ENCODE measurements at places on chromosomes 2 and 18. TPM values are rescaled to one million over a fixed set of nuclear protein-coding genes. Genes with fewer than 3 reads are reported as not detected.
A peak's percentile ranks its signal among the peaks of the same experiment; 100 is the strongest.

GRCh38 chr2:99682275-99683060 lies 192.7 kb upstream of the REV1 start:
- no peaks in the 10 kb centered on the region for H3K36me3 ChIP-seq
- H3K4me1 ChIP-seq, result no peaks in the 10 kb centered on the region
- no peak for DNase-seq
- H3K27ac ChIP-seq, result no peak overlapping the region

DNA sequence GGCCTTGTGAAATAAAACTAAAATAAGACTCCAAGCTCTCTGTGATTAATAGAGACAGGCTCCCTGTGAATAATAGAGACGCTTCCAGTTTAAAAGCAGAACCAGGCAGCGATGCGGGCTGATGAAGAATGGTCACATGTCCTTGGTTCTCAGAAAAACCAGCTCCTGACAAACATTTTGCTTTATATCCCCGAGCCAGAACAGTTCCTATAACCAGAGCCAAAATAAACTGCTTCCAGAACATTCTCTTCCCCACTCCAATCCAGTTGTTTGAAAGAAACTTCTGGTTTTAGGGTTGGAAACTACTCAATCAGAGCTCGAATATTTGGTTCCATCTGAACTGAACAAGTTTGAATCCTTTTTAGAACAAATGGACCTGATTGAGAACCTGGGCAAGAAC lies 213.7 kb downstream of the TSN start:
- H3K27ac ChIP-seq, result no peak overlapping the region
- no peak for DNase-seq
- H3K27me3 ChIP-seq, result no peaks in the 10 kb centered on the region
- H3K4me3 ChIP-seq, result no peak overlapping the region
- no peaks in the 10 kb centered on the region for H3K4me1 ChIP-seq

DNA sequence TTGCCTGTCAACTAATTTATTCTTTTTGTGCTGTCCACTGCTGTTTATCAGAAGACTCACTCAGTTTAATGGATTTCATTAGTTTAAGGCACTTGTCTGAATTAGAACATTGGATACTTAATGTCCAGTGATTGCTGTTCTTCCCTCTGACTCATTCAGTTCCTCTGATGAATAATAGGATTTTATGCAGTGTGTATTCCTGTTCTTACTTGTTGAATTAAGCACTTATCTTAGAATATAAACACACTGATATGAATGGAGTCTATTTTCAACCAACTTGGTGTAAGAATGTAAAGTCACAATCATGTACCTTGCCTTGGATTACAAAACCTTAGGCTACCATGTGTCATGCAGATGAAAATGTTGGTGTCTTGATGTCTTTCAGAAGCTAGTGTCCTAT lies 87.0 kb upstream of the PROKR1 start:
- no peaks in the 10 kb centered on the region for H3K4me1 ChIP-seq
- H3K4me3 ChIP-seq, result no peak overlapping the region

DNA sequence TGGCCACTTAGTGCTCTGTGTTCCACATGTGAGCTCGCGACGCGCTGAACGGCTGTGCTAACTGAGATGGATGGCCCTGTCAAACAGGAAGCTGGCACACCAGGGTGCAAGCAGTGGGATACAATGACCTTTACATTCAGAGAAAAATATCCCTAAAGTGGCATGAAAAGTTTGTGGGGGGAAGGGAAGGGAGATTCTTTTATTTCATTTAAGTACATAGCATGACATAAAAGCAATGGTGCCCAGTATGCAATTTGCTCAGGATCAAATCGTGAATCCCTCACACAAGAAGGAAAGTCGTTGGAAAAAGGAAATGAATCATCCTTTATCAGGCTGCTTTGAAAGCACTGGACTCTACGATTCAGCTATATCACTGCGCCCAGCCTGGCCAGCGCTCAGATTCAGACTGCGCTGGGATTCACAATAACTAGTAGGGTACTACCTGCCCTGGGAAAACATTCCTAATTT lies 26.0 kb downstream of the SATB2 start:
- no peaks in the 10 kb centered on the region for H3K27me3 ChIP-seq
- no peak overlapping the region for H3K27ac ChIP-seq
- no peaks in the 10 kb centered on the region for H3K4me1 ChIP-seq
- no peak overlapping the region for H3K4me3 ChIP-seq
- peaks cover 5% of the 10 kb centered on the region for H3K36me3 ChIP-seq

- H3K27ac ChIP-seq, result peak overlapping the region; percentile 88
- H3K27me3 ChIP-seq, result no peaks in the 10 kb centered on the region
- H3K4me1 ChIP-seq, result peaks cover 7% of the 10 kb centered on the region
- DNase-seq, result peak; percentile 82
Observed at GRCh38 chr18:5628512-5629255, 84.9 kb upstream of the EPB41L3 start.

DNA sequence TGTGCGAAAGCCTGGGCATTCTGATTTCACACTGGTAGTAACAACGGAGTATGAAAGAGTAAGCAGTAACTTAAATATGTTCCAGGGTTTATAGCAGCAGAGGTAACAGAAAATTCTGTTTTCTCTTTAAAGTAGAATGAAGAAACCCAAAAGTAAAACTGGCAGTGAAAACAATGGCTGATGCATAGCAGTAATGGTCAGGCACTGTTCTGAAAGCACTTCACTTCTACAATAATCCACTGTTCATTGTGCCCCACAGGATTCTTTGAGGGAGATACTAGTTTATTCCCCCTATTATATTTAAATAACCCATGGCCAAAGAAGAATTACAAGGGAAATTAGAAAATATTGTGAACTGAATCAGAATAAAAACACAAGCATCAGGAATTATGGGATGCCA lies 9.3 kb upstream of the DNAJC10 start:
- no peak overlapping the region for H3K27ac ChIP-seq
- no peak overlapping the region for H3K4me3 ChIP-seq
- H3K27me3 ChIP-seq, result no peaks in the 10 kb centered on the region

- DNase-seq, result peak; percentile 70
- no peaks in the 10 kb centered on the region for H3K36me3 ChIP-seq
- H3K27me3 ChIP-seq, result no peaks in the 10 kb centered on the region
- peaks cover 37% of the 10 kb centered on the region for H3K4me1 ChIP-seq
- H3K27ac ChIP-seq, result peak overlapping the region; percentile 88
- no peak overlapping the region for H3K4me3 ChIP-seq
Observed at GRCh38 chr2:54570925-54571694, 115.0 kb downstream of the SPTBN1 start.

DNA sequence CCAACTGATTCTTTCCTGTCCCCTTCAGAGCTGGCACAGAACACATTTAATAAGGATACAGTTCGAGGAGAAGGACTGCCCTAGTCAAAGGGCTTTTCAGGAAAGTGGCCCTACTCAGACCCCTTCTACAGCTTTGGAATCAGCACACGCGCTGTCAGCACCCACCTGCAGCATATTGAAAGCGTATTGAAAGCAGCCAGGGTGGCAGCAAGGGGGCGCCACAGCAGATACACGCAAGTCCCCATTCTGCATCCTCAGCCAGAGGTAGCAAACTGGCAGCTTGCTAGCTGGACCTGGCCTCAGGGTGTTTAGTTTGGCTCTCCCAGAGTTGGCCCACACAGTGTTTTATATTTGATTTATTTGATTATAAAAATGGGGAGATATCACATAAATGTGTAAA lies 101.0 kb upstream of the NT5C1B start:
- no peak overlapping the region for H3K4me3 ChIP-seq
- DNase-seq, result no peak
- H3K27ac ChIP-seq, result no peak overlapping the region
- H3K27me3 ChIP-seq, result no peaks in the 10 kb centered on the region

DNA sequence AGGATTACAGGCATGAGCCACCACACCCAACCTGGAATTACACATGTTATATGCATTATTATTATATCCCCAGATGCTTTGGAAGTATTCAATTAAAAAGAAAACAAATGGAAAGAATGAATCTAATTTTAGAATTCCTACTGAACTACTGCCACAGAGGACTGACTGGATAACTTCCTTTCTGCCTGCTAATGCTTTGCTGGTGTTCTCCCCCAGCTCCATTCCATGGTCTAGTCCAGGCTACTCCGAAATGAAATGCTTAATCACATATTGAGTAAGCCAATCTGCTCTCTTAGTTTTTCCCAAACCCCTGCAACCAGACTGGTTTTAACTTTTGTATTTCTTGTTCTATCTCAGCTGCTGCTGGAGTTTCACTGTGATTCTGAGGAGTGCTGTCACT lies 519.1 kb downstream of the SOX11 start:
- H3K27me3 ChIP-seq, result no peaks in the 10 kb centered on the region
- no peak for DNase-seq
- no peaks in the 10 kb centered on the region for H3K36me3 ChIP-seq
- H3K27ac ChIP-seq, result no peak overlapping the region

- DNase-seq, result no peak
- no peaks in the 10 kb centered on the region for H3K36me3 ChIP-seq
- H3K4me1 ChIP-seq, result no peaks in the 10 kb centered on the region
Observed at GRCh38 chr2:161961061-161961460, 113.0 kb downstream of the DPP4 start.

- no peaks in the 10 kb centered on the region for H3K36me3 ChIP-seq
- H3K27ac ChIP-seq, result no peak overlapping the region
- H3K4me3 ChIP-seq, result no peak overlapping the region
- H3K4me1 ChIP-seq, result no peaks in the 10 kb centered on the region
Observed at GRCh38 chr2:143524119-143524553, 394.9 kb downstream of the ARHGAP15 start.

SNORC gene
- 67.5 TPM for total RNA-seq

ZNF512 gene
- 13.8 TPM for total RNA-seq

PKDCC gene
- total RNA-seq, result 125 TPM

STK11IP gene
- 25.4 TPM for total RNA-seq

TMEM200C gene
- total RNA-seq, result 0.53 TPM

SERPINB11 gene
- total RNA-seq, result not detected

ZNG1B gene
- 33.5 TPM for total RNA-seq

All from colonic mucosa (tissue), 4 donors.